ENCODE measurements at places on chromosomes 12 and 14.

- DNase-seq, result no peak
These were observed 94.1 kb downstream of the SLC15A4 start for GRCh38 chr12:128729628-128730121.

DNA sequence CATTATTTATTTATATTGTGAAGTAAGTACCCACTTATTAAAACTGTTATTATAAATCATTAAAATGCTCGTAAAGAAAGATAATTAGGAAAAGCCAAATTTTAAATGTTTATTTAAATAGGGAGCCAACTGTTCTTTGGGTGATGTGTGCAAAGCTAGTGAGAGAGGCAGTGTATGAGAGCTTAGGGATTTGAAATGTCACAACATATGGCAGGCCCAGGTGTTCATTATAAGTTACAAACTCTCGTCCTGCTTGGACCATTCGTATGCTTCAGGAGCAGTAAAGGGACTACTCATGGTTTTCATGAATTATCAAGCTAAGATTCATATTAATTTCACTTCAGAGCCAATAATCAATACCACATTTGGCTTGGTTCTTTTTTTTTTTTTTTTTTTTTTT lies 154.5 kb downstream of the TGFB3 start:
- peak; percentile 52 for DNase-seq

DNA sequence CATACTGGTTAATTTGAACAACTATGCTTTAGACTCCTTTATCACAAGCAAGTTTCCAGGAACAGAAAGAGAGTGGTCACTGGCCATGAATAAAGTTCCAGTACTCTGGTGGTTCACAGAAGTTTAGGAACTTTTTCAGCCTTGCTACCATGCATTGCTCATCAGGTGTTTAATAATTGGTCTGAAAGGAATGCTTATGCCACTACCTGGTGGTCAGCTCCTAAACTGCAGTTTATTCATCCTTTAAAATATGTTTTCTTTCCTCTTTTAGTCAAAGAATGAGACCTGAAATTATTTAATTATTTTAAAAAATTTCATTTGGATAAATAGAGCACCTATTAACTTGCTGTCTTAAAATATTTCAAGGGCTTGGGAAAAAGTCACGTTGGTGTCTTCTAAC lies 260.1 kb upstream of the OR4E1 start:
- no peak for DNase-seq

- no peak for DNase-seq
These were observed 20.1 kb downstream of the MBIP start for GRCh38 chr14:36300337-36300736.

DNA sequence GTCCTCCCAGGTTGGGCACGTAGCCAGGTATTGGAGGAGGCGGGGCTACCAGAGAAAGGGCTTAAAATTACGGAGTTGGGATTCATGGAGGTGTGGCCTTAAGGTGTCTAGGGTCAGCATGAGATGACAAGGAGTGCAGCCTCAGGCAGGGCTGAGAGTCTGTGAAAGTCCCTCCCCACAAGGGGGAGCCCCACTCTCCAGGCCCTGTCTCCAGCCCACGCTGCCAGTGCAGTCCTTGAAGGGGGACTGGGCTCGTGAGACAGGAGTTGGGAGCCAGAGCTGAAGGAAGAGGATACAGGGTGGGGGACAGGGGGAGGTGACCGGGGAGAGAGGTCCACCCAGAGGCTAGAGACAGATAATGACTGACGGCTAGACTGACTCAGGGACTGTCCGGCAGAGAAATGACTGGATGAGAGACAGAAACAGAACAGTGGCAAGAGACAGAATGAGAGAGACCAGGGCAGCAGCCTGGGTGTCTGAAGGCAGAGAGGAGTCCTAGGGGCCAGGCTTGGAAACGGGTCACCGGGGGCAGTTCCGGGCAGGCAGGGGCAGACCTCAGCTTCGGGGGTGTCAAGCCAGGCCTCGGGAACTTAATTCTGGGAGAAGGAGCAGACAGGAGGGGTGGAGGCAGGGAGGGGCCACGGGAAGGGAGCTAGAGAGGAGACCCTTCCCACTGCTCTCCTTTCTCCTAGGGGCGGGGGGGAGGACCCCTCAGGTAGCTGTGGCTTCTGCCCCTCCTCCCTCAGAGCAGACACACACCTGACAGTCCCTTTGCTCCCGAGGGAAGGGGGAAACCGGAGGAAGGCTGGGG lies 970 bp downstream of the CDH24 start:
- DNase-seq, result no peak

DNA sequence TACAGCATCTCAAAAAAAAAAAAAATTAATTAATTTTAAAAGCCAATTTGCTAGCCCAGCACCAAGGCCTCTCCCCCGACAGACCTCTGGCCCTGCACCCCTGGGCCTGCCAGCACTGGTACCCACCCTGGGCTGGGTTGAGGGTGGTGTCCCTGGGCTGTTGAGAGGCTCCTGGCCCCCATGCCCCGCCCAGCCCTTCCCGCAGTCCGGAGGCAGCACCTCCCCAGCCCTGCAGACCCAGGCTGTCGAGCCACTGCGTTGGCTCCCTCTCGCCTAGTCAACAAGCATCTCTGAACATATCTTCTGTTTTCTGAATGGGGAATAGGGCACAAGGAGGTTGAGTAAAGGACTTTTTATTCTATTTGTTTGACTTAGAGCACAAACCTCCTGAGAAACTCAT lies 87.1 kb downstream of the FBXL14 start:
- DNase-seq, result no peak

GRCh38 chr14:91292491-91292890 lies 48.0 kb upstream of the GPR68 start:
- no peak for DNase-seq

- no peak for DNase-seq
These were observed 568.3 kb upstream of the FLRT2 start for GRCh38 chr14:84961637-84962036.

- no peak for DNase-seq
These were observed 13.2 kb downstream of the KERA start for GRCh38 chr12:91044586-91044985.

GRCh38 chr12:46103559-46104383 lies 113.4 kb upstream of the SCAF11 start:
- DNase-seq, result no peak

GRCh38 chr12:28938056-28938455 lies 211.0 kb upstream of the FAR2 start:
- DNase-seq, result no peak

GRCh38 chr12:71790331-71790730 lies 35.7 kb downstream of the RAB21 start:
- DNase-seq, result no peak

GRCh38 chr12:28536088-28536487 lies 345.8 kb downstream of the CCDC91 start:
- DNase-seq, result no peak

- no peak for DNase-seq
These were observed 660.4 kb downstream of the VRK1 start for GRCh38 chr14:97457575-97458085.

GRCh38 chr12:130552483-130552996 lies 163.6 kb downstream of the RIMBP2 start:
- DNase-seq, result no peak

- no peak for DNase-seq
These were observed 15.4 kb downstream of the C1S start for GRCh38 chr12:7075939-7076338.

DNA sequence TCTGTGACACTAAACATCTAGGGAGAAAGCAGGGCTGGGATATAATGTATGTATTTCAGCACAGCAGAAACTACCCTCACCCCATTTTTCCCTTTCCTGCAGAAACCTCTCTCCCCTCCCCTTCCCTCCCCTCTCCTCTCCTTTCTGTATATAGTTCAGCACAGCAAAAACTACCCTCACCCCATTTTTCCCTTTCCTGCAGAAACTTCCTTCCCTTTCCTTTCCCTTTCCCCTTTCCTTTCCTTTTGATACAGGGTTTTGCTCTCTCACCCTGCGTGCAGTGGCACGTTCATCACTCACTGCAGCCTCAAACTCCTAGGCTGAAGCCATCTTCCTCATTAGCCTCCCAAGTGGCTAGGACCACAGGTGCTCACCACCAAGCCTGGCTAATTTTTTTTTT lies 2.1 kb downstream of the PMEL start:
- no peak for DNase-seq

GRCh38 chr14:61341275-61342206 lies 20.2 kb downstream of the PRKCH start:
- DNase-seq, result no peak

- no peak for DNase-seq
These were observed 587.1 kb upstream of the ATXN7L3B start for GRCh38 chr12:73950507-73950906.

DNA sequence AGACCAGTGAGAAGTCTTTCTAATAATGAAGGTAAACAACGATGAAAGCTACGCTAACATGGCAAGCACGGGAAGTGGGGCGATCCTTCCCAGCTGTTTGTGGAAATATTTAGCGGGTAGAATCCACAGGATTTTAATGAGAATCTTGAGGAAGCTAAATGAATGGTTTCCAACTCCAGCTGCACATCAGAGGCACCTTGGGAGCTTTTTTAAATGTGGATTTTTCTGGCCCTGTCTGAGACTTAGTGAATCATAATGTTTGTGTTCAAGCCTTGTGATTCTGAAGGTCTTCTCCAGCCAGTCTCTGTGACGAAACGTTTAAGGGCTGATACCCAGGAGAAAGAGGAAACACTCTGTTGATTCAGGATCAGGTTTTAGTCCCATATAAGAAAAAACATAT lies 169.8 kb downstream of the CAPZA3 start:
- DNase-seq, result no peak

DNA sequence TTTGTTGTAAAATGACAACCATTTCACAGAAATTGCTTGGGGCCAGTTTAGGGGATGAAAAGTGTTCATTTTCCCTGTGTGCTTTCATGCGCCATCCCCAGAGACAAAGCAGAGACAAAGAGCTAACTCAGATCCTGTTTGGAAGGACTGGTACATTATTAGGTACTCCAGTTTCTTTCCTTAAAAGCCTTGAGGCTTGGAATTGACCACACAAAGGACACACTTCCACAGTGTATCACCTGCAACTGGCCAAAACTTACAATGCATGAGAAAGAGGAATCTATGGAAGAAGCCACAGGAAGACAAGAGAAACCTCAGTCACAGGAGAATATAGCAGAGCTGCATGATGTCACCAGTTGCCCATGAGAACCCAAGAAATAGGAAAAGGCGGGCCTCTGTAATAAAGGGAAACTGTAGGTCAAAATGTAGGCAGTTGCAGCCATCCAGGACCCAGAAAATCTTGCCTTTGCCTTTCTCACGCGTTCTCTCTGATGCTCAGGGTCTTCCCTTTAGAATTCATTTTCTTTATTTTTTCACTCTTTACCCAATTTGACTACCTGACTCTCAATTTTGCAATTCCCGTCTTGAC lies 339.0 kb downstream of the RMST start:
- DNase-seq, result no peak

- DNase-seq, result no peak
These were observed 465.0 kb upstream of the SOX5 start for GRCh38 chr12:24414480-24414879.

GRCh38 chr12:54385251-54385914 lies 850 bp upstream of the ZNF385A start:
- DNase-seq, result no peak

GRCh38 chr12:122454739-122455138 lies 32.3 kb upstream of the CLIP1 start:
- no peak for DNase-seq

- no peak for DNase-seq
These were observed 37.0 kb upstream of the PMCH start for GRCh38 chr12:102234599-102234998.

DNA sequence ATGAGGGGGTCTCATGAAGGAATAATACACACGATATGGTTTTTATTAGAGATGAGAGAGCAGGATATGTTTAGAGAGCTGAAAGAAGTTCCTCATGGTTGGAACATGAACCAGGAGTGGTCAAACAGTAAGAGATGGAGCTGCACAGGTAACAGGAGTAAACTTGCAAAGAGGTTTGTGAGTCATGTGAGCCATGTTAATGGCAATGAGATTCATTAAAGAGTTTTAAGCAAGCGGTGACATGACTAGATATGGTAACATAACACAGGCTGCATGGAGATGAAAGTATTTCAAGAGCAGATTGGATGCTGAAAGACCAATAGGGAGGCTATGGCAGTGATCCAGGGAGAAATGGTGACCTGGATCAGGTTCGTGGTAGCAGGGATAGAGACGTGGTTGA lies 62.6 kb upstream of the SSTR1 start:
- peak; percentile 26 for DNase-seq

- no peak for DNase-seq
These were observed 25.1 kb upstream of the CDK17 start for GRCh38 chr12:96425321-96425720.

DNA sequence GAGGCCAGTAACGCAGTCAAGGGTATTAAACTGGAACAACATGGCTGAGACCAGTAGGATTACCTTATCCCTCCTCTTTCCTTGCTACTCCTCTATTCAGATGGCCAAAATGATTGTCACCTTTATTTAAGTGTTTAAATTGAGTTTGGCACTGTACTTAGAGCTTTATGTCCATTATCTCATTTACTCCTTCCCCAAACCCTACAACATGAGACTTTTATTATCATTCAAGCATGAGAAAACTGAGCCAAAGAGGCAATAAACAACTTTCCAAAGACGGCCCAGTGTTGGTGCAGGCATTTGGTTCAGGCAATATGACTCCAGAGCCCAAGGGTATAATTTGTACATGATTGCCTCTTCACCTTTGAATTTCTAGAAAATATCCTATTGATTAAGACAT lies 370.9 kb upstream of the KITLG start:
- DNase-seq, result no peak

GRCh38 chr12:48118284-48118871 lies 786 bp upstream of the PFKM start:
- no peak for DNase-seq

DNA sequence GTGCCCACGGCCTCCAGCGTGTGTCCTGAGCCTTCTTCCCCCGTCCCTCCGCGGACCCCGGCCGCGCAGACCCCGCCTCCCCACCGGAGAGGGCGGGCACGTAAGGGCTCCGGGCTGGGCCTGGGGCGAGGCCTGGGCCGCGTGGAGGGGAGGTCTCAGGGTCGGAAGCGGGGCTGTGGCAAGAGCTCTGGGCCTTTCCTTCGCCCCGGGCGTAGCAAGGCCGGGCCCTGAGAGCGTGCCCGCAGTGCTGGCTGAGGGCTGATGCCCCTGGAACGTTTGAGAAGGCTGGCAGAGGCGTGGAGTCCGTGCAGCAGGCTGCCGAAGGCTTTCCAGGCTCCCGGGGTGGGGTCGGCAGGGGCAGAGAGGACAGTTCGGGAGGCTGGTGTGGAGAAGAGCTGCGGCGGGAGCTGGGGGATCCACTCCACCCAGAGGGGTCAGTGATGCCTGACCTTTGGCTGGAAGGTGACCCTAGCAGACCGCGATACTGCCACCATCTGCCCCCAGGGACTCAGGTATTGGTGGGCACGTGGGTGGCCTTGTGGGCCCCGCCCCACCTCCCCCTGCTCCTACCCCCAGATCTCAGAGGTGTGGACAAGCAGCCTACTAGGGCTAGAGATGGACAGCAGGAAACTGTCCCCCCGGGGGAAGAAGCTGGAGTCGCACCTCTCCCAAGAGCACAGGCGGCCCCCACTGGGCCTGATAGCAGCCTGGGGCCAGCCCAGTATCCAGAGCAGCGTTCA lies 558 bp downstream of the TEX22 start:
- no peak for DNase-seq
